ENCODE measurements at places on chromosomes 12 and 14. TPM values are rescaled to one million over a fixed set of nuclear protein-coding genes. Genes with fewer than 3 reads are reported as not detected.

Gene SGPP1
- 17.8 TPM for total RNA-seq

Gene TOMM20L
- total RNA-seq, result not detected

DNA sequence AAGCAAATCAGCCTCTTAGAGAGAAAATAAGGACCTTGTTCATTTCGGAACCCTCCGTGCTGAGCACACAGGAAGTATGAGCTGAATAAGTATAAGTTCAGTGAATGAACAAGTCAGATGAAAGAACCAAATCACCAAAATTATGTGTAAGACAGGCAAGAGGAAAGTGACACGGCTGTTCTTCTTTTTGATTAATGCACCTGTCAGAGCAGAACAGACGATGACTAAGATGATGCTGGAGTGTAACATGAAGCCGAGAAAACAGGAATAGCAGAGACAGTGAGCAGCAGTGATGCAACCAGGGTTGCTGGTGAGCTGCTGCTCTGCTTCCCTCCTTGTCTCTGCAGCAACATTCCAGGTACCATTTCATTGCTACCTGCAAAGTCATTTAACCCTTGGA, 861.1 kb downstream of the GALC start:
- no peaks in the 10 kb centered on the region for H3K27me3 ChIP-seq
- H3K4me1 ChIP-seq, result no peaks in the 10 kb centered on the region
- no peak overlapping the region for H3K27ac ChIP-seq
- no peaks in the 10 kb centered on the region for H3K36me3 ChIP-seq
- no peak overlapping the region for H3K4me3 ChIP-seq

Gene AKAP5
- 12.0 TPM for total RNA-seq

Gene PRB2
- not detected for total RNA-seq

DNA sequence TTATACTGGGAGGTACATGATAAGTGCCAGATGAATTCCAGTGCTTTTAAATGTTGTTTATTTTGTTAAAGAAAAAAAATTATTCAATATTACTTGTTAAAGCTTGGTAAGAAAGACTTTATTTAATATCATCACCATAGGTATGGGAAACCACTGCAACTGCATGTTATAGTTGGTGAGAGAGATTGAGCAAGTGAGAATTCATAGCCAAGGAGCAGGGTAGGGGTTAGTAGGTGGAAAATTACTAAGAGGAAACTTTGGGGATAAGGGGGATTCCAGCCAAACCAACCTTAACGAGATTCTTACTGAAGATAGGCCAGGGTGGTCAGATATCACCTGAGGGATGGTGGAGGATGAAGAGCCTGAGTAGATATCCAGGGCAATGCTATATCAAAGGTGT, 38.4 kb downstream of the SLC16A7 start:
- no peaks in the 10 kb centered on the region for H3K36me3 ChIP-seq
- no peaks in the 10 kb centered on the region for H3K27me3 ChIP-seq
- peaks cover 2% of the 10 kb centered on the region for H3K4me1 ChIP-seq

Gene RESF1
- 144 TPM for total RNA-seq

- no peaks in the 10 kb centered on the region for H3K27me3 ChIP-seq
- no peak for DNase-seq
- peak overlapping the region; percentile 11 for H3K27ac ChIP-seq
- no peak overlapping the region for H3K4me3 ChIP-seq
Observed at GRCh38 chr14:103527408-103528145, 1.4 kb upstream of the TRMT61A start.

Gene GPR84
- 0.59 TPM for total RNA-seq

Gene ACSM4
- not detected for total RNA-seq

GRCh38 chr12:95418142-95418541, 55.8 kb upstream of the METAP2 start:
- H3K4me3 ChIP-seq, result no peak overlapping the region
- no peaks in the 10 kb centered on the region for H3K4me1 ChIP-seq
- H3K36me3 ChIP-seq, result no peaks in the 10 kb centered on the region
- DNase-seq, result no peak

DNA sequence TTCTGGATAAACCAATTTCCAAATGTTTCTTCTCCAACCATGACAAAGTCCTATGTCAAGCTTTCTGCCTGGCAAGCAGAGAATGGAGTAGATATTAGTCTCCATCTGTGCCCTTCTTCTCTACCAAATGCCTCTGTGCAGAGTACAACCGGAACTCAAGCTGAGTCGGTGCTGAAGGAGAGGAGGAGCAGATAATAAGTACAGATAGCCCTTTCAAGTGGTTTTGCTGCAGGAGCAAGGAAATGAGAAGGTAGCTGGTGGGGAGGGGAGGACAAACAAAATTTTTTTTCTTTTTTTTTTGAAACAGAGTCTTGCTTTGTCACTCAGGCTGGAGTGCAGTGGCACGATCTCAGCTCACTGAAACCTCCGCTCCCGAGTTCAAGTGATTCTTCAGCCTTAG, 14.2 kb upstream of the HELB start:
- H3K27ac ChIP-seq, result no peak overlapping the region
- peaks cover 39% of the 10 kb centered on the region for H3K4me1 ChIP-seq
- DNase-seq, result no peak
- H3K36me3 ChIP-seq, result no peaks in the 10 kb centered on the region

Gene STAB2
- total RNA-seq, result not detected

GRCh38 chr12:110934093-110934852, 13.9 kb upstream of the MYL2 start:
- peaks cover 8% of the 10 kb centered on the region for H3K4me1 ChIP-seq
- no peak for DNase-seq
- no peak overlapping the region for H3K27ac ChIP-seq
- H3K36me3 ChIP-seq, result no peaks in the 10 kb centered on the region
- H3K27me3 ChIP-seq, result no peaks in the 10 kb centered on the region

DNA sequence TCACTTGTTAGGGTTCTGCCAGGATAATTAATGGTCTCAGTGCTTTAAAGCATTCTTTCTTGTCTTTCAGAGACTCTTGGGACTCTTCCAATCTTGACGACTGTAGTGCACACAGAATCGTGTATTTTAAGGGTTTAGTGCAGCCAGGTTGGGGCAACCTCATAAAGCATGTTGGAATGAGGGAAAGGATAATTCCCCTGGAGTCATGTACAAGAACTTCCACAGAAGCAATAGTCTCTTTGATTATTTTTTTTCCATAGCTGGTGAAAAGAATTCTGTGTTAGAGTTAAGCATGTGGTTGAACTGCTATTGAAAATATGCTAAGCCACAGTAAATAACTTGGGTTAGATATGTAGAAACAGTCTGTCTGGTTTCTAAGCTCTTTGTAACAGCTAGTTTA, 246.8 kb upstream of the DAAM1 start:
- no peaks in the 10 kb centered on the region for H3K4me1 ChIP-seq
- no peak for DNase-seq
- no peaks in the 10 kb centered on the region for H3K36me3 ChIP-seq
- no peaks in the 10 kb centered on the region for H3K27me3 ChIP-seq

Gene POTEM
- total RNA-seq, result not detected

Gene GDF3
- not detected for total RNA-seq

- DNase-seq, result no peak
- no peaks in the 10 kb centered on the region for H3K4me1 ChIP-seq
- no peaks in the 10 kb centered on the region for H3K27me3 ChIP-seq
- no peak overlapping the region for H3K4me3 ChIP-seq
- H3K36me3 ChIP-seq, result no peaks in the 10 kb centered on the region
Observed at GRCh38 chr12:105622846-105623736, 292.6 kb downstream of the C12orf75 start.

DNA sequence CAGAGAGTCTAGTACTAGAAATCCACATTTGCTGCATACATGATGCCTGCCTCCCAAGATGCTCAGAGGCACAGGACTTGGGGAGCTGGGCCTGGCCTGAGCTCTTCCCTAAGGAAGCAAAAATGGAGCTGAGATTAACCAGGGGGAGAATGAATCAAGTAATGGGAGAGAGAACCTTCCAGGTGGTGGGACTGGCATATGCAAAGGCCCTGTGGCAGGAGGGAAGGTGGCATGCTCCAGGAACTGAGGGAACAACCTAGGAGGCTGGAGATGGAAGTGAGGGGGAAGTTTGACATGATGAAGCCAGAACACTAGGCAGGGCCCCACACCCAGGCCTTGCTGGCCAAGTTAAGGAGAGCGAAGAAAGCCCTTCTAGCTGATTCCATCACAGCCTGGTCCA, 23.3 kb downstream of the TMEM63C start:
- H3K4me3 ChIP-seq, result no peak overlapping the region
- no peaks in the 10 kb centered on the region for H3K27me3 ChIP-seq
- no peaks in the 10 kb centered on the region for H3K36me3 ChIP-seq

Gene SMCO2
- not detected for total RNA-seq

Gene TPPP2
- total RNA-seq, result not detected

Gene SLC5A8
- not detected for total RNA-seq

DNA sequence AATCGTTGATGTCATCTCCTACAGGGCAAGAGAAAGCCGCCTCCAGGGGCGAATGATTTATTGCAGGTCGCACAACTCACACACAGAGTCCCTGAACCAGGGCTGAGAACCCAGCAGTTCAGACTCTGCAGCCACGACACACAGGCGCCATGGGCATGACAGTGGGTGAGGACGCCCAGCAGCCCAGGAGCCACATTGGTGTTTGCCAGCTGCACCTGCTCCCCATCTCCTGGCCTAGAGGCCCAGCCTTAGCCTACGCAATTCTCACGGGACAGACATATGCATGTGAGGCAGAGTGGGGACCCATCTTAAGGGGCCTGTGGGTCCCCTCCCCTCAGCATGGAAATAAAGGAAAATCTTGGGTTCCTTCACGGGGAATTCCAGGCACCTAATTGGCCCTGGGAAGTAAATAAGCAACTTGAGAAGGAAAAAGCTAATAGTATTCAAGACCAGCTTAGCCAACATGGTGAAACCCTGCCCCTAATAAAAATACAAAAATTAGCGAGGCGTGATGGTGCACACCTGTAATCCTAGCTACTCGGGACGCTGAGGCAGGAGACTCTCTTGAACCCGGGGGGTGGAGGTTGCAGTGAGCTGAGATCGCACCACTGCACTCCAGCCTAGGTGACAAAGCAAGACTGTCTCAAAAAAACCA, 69.3 kb downstream of the RIMBP2 start:
- H3K36me3 ChIP-seq, result no peaks in the 10 kb centered on the region
- H3K27me3 ChIP-seq, result no peaks in the 10 kb centered on the region

GRCh38 chr12:111868676-111869588, 26.9 kb downstream of the MAPKAPK5 start:
- no peak overlapping the region for H3K4me3 ChIP-seq
- no peaks in the 10 kb centered on the region for H3K27me3 ChIP-seq
- H3K27ac ChIP-seq, result no peak overlapping the region
- no peak for DNase-seq

GRCh38 chr14:60981633-60982455, 799 bp downstream of the SLC38A6 start:
- H3K4me3 ChIP-seq, result peak overlapping the region; percentile 67
- no peak for DNase-seq
- no peaks in the 10 kb centered on the region for H3K36me3 ChIP-seq
- H3K27ac ChIP-seq, result peak overlapping the region; percentile 75

- H3K36me3 ChIP-seq, result no peaks in the 10 kb centered on the region
- H3K27me3 ChIP-seq, result no peaks in the 10 kb centered on the region
- H3K4me1 ChIP-seq, result no peaks in the 10 kb centered on the region
- H3K4me3 ChIP-seq, result no peak overlapping the region
- H3K27ac ChIP-seq, result no peak overlapping the region
Observed at GRCh38 chr12:107501681-107502080, 183.9 kb upstream of the PWP1 start.

Gene USP44
- 0.09 TPM for total RNA-seq

DNA sequence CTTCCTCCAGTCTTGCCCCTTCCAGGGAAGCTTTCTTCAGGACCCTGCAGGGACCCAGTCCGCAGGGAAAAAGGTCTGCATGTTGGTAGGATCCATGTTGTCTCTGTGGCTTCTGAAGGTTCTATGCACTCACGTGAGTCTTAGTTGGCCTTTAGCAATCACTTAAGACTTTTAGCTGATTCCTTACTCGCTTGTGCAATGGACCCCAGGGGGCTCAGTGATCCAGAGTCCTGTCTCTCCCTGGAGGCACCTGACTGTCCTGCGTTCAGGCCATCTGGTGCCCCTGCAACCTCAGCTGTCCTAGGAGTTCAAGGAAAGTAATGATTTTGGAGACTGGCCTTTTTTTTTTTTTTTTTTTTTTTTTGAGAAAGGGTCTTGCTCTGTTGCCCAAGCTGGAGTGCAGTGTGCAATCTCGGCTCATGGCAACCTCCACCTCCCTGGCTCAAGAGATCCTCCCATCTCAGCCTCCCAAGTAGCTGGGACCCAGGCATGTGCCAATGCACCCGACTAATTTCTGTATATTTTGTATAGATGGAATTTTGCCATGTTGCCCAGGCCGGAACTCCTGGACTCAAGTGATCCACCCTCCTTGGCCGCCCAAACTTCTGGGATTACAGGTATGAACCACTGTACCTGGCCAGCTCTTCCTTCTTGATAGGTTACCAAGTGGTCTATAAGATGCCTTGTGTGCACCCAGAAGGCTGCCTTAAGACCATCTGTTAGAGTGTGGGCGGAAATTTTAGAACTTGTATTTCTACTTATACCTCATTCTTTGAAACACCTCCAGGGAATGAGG, 4.6 kb downstream of the IFI27L2 start:
- no peak for DNase-seq
- H3K27ac ChIP-seq, result no peak overlapping the region
- no peaks in the 10 kb centered on the region for H3K27me3 ChIP-seq
- no peaks in the 10 kb centered on the region for H3K36me3 ChIP-seq

Gene HOTAIR
- total RNA-seq, result not detected

Gene TSPAN11
- not detected for total RNA-seq

DNA sequence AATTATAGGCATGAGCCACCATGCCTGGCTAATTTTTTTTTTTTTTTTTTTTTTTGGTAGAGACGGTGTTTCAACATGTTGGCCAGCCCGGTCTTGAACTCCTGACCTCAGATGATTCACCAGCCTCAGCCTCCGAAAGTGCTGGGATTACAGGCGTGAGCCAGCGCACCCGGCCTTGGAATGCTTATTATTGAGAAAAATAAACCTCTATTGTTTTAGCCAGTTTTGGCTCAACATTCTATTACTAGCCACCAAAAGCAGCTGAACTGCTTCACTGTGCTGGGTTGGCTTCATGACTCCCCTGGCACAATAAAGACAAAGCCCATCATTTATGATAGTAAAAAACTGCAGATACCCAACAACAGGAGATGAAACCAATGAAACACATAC, 93.5 kb upstream of the CEP83 start:
- no peak overlapping the region for H3K27ac ChIP-seq
- no peak for DNase-seq
- no peaks in the 10 kb centered on the region for H3K4me1 ChIP-seq
- no peaks in the 10 kb centered on the region for H3K27me3 ChIP-seq
- H3K4me3 ChIP-seq, result no peak overlapping the region

- peaks cover 81% of the 10 kb centered on the region for H3K27me3 ChIP-seq
- H3K27ac ChIP-seq, result no peak overlapping the region
- peaks cover 21% of the 10 kb centered on the region for H3K4me1 ChIP-seq
- H3K36me3 ChIP-seq, result no peaks in the 10 kb centered on the region
- no peak overlapping the region for H3K4me3 ChIP-seq
Observed at GRCh38 chr14:60642270-60643140, 6.8 kb downstream of the SIX1 start.

Gene RFLNA
- 0.85 TPM for total RNA-seq
